HAP-1 (cell line): ENCODE measurements at places on chromosomes 11 and 22.

GRCh38 chr11:35006389-35007128 is 90.1 kb downstream of the PDHX start:
- DNase-seq = no peak

- DNase-seq = no peak
These were observed 68.2 kb upstream of the NECTIN1 start for GRCh38 chr11:119797123-119797611.

GRCh38 chr11:115164774-115165173 is 339.4 kb downstream of the CADM1 start:
- DNase-seq = no peak

GRCh38 chr11:69992943-69993694 is 85.0 kb upstream of the ANO1 start:
- DNase-seq = no peak

DNA sequence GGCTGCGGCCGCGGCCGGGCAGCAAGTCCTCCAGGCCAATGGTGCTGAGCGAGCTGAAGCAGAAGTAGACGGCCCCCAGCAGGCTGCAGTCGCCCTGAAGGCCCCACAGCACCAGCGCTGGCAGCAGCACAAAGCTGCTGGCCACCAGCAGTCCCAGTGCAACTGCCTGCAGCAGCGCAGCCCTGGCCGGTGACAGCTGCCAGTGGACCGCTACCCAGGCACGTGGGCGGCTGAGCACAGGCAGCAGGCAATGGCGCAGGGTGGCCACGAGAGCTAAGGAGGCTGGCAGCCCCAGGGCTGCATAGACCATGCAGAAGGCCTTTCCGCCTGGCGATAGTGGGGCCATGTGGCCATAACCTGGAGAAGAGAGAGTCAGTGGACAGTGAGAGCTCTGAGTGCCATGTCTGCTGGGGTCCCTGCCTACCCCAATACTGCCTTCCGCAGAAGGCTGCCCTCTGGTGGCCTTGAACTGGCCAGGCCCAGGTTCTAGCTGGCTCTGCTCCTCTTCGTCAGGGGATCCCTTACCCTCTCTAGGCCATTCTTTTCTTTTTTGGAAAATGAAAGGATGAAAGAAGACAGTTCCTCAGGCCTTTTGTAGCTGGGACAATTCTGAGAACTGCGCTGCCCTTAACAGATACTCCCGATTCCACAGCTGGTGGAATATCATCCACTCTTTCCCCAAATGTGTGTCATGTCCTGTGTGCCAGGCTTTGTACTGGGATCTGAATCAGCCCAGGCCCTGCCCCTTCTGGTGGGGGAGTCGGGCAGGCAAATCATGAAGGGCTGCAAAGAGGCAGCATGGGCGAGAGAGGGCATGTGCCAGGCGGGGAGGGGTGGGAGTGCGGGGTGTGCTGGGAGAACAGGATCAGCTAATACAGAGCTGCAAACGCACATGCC is 1.8 kb downstream of the KCNK7 start:
- peak; percentile 61 for DNase-seq

DNA sequence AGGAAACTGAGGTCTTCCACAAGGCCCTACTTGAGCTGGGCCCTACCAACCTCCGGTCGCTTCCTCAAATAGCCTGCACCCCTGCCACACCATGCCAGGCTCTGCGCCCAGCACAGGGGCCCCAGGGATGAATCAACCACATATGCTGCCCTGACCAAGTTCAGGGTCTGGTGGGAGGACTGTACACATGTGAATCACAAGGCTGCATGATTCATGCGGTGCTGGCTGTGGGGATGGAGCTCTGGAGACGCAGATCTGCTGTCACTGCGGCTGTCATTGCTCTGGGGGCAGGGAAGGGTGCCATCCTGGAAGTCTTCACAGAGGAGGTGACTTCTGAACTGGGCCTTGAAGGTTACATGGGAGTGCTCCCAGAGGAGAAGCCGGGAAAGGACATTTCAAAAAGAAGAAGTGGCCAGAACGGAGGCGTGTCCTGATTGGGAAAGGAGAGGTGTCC is 21.5 kb downstream of the CYTH4 start:
- DNase-seq = no peak

GRCh38 chr11:32555895-32556294 is 27.7 kb upstream of the EIF3M start:
- DNase-seq = no peak

DNA sequence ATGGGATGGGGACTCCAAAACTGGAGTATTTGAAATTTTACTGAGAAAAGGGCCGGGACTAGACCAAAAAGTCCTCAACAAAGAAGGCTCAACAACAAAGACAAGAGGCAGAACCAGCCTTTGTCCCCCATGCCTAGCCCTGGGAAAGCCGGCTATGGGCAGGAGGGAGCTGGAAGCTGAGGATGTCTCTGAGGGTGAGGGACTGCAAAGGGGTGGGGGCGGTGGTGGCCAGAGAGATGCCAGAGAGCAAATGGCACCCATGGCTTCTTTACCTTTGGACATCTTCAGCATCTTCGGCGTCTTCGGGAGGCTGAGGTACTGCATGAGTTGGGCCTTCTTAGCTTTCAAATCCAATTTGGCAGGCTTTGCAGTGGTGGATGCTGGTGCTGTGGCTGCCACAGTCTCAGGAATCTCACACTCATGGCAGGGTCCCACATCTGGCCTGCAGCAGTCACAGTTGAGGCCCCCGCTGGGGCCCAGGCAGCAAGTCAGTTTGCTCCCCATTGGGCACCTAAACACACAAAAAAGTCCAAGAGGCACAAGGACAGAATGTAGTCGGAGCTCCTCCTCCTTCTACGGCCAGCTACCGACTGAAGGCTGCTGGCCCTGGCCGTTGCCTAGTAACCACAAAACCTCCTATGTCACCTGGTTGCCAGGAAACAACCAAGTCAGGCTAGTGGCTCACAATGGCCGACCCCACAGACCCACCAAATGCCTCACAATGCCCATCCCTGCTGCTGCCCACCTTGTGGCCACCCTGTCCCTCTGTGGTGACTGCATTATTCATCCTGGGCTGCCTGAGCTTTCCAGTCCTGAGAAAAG is at the start of gene C22orf42:
Gene C22orf42 (minus strand): TSS at position 592 of the 822 bp plus-strand sequence. CDS start 88 bp downstream, at position 504.
- DNase-seq = no peak

GRCh38 chr11:120271672-120272071 is 31.7 kb downstream of the POU2F3 start:
- DNase-seq = no peak

- DNase-seq = no peak
These were observed 349.4 kb downstream of the METTL15 start for GRCh38 chr11:28457481-28458065.

DNA sequence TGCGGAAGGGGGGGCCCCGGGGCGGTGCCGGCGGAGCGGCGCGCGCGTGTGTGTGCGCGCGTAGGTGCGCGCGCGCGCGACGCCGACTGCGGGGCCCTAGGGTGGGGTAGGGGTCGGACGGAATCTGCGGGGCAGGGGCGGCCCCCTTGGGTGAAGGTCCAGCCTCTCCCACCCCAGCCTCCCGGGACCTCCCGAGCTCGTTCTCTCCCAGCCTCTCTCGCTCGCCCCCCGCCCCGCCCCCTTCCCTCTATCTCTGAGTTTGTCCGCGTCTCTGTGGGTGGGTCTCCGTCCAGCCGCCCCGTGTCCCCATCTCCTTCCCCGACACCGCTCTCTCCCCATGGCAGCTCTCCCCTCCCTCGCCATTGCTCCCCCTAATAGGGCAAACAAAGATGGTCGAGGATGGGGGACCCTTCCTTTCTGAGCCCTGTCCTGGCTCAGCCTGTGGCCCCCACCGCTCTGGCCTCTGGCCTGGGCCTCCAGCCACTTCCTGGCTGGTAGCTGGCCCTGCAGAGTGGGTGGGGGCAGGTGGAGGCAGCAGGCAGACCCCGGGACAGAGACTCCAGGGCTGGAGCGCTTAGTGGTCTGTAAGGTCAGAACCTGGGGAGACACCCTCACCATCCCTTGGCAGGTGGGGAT is 33.0 kb upstream of the PRR5 start:
- DNase-seq = peak; percentile 58

DNA sequence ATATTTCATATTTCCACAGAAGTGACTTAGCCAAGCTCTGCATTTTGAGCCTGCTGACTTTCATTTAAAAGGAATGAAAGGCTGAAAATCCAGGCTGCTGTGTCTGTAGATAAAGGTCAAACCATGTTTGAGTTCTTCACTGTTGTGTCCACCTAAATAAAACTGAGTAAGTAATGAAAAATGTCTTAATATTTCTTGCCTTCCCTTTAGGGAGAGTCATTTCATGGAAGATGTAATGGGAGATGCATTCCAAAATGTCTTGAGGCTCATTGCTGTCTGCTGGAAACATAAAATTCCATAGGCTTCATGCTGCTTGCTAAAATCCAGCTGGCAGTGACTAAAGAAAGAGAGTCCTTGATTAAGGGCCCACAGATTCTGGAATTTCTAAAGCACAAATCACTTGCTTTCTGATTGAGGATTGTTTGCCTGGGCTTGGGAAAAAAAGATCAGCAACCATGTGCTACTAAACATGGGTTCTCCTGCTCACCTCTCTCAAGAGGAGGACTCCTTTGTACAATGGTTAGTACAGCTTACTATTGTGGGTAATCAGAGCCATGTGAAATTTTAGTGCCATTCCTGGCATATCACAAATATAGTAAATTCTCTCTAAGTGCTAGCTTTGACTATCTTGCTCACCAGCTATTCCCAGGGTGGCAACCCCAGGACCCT is 56.9 kb downstream of the PANX1 start:
- no peak for DNase-seq

DNA sequence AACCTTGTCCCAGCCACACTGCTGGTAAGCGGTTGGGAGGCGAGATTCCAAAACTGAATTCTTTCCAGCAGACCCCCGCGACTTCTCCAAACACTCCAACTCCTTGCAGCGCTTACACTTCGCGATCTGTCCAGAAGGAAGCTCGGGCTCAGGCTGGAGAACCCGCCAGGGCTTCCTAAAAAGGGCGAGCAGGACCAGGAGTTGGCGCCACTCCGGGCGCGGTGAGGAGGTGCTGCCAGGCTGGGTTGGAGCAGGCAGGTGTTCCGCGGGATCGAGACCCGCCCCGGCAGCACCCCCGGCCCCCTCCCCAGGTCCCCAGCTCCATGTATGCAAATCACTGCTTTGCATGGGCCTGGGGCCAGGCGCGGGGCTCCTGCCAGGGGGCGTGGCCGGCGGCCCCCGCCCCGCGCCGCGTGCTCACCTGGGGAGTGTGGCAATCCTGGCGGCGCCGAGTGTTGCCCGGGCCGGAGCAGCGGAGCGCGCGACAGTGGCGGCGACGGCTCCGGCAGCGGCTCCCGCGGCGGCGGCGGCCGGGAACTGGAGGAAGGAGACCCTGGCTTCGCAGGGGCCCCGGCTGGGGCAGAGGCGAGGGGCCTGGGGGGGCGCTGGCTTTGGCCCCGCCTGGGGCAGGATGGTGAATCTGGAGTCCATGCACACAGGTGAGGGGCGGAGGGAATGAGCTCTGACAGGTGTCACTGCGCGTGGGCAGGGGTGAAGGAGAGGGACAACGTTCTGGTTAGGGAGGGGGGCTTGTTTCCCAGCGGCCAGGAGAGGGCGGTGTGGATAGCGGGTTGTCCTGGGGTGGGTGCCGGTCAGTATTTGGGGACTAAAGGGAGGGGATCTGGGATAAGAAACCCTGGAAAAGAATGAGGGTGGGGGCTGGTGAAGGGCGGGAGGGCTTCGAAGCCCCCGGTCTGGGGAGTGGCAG is at the start of gene POU2F3:
Gene POU2F3 (plus strand): TSS at position 428 of the 928 bp plus-strand sequence. CDS start 204 bp downstream, at position 632.
- DNase-seq = peak; percentile 22

DNA sequence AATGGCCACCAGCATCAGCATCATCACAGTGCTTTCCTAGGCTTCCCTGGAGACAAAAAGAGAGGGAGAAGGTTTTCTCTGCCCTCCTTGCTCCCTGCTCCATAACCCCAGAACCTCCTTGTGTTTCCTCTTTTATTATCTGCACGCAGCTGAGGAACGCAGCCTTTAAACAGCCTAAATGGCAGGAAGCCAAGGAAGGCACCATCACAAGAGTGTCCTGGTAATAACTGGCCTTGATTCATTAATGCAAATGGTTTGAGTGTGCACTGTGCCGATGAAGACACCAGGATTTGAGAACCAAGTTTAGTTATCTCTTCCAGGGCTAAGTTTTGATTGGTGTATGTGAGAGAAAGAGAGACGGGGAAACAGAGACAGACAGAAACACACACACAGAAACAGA is 29.4 kb upstream of the DRD2 start:
- no peak for DNase-seq

DNA sequence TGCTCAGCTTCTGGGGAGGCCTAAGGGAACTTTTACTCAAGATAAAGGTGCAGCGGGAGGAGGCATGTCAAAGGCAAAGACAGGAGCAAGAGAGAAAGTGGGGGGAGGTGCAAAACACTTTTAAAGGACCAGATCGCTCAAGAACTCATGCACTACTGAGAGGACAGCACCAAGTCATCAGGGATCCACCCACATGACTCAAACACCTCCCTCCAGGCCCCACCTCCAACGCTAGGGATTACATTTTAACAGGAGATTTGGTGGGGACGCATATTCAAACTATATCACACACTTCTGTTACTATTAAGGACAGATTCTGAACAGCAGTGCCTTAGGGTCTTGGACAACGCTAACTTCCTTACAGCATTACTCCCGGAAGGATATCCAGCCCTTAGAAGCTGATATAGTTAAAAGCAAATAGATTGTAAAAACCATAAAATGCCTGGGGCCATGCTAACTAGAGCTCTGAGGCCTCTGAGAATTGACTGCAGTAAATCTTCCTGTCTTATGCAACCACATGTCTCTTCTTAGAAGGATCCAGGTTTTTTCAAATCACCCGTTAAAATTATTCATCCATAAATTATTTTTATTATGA is 16.7 kb upstream of the ZC3H12C start:
- peak; percentile 63 for DNase-seq

GRCh38 chr22:37345863-37346504 is 63.7 kb downstream of the CYTH4 start:
- DNase-seq = no peak

- no peak for DNase-seq
These were observed 632.9 kb upstream of the CADM1 start for GRCh38 chr11:116136987-116137674.

DNA sequence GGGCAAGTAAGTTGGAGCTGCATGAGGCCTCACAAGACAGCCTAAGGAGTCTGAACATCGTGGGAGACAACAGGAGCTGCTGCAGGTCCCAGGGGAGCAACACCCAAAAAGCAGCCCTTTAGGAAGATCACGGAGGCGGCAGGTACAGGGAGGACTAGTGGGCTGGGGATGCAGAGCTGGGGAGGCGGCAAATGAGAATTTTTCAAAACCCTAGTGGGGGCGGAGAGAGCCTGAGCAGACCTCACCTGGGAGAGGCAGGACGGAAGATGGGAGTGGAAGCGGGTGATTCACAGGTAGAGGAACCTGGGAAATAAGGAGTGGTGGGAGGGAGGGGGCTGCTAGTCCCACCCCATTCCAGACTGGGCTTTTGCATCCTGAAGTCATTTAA is 42.1 kb downstream of the DKK3 start:
- no peak for DNase-seq

DNA sequence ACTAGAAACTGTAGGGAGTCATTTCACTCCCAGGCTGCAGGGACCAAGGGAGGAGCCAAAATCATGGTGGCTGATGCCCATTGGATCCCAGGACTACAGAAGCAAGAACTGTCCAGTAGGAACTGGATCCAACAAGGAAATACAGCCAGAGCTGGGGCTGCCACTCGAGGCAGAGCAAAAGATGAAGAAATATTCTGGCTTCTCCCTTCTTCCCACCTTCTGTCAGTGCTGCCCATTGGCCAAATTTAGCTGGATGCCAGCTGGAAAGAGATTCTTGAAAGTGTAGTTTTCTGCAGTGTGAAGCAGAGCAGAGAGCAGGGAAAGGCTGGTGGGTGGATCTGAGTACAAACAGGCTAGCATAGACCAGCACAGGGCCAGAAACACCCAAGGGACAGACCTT is 45.6 kb downstream of the COMMD9 start:
- DNase-seq = no peak
